ENCODE measurements at places on chromosomes 7 and 10. TPM values are rescaled to one million over a fixed set of nuclear protein-coding genes. Genes with fewer than 3 reads are reported as not detected.
A peak's percentile ranks its signal among the peaks of the same experiment; 100 is the strongest.

HMX3 gene
- not detected for total RNA-seq

CRTAC1 gene
- total RNA-seq: not detected

IDI2 gene
- not detected for total RNA-seq

XRCC2 gene
- total RNA-seq: 15.3 TPM

THSD7A gene
- total RNA-seq: not detected

TFR2 gene
- 13.1 TPM for total RNA-seq

TUBB8 gene
- not detected for total RNA-seq

ZNF727 gene
- not detected for total RNA-seq

LHFPL3 gene
- not detected for total RNA-seq

OPN1SW gene
- total RNA-seq: not detected

CTBP2 gene
- 0.40 TPM for total RNA-seq

DNA sequence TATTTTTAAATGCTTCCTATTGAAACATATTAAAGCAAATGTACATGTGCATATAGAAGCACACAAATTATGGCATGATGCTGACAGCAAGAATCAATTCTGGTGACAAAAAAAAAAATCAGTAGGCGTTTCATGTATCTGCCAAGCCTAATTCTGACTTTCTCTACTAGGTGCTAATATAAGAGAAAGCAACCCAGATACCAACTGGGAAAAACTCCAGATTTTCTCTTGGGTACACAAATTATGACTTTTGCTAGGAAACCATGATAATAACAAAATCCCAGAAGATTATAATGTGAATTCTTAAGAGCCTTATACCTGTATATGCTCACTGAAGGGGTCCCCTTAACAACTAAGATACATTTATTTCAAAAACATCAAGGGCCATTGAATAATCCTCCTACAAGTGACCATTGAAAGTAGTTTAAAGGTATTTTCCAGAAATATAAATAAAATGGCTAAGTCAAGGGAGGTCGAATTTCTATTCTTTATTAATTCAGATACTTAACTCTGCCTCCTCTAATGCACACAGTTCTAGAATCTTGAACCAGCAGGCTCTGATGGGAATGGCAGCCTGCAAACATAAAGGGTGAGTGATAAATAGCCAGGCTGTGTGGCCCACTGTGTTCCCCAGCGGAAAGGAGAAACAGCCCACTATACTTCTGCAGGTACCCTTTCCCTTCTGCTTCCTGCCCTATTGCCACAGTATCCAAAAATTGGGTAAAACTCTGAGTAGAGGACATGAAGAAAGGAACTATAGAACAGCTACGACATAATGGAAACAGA lies 84.5 kb downstream of the DGKB start:
- no peak for DNase-seq

- peak; percentile 62 for DNase-seq
Observed at GRCh38 chr7:114922026-114922651, at the start of gene MDFIC. MDFIC (plus strand) TSS chr7:114922094; CDS start chr7:114923034, 940 bp downstream.

DNA sequence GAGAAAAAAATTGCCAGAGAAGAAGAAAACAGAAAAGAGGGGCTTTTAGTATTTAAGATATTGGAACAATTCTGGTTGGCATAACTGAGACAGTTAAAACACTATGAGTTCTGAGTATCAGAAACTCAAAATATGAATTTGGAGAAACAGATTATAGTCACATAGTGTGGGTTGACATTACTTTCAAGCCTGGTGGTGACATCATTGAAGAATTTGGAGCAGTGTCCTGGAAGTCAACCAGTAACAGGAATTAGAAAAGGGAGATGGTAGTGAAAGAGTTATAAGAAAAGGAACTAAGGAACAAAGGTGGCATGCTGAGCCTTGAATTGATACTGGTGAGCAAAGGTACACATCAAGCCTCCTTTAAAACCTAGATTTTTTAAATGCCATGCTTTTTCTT lies 88.2 kb downstream of the ZNF438 start:
- DNase-seq: no peak

DNA sequence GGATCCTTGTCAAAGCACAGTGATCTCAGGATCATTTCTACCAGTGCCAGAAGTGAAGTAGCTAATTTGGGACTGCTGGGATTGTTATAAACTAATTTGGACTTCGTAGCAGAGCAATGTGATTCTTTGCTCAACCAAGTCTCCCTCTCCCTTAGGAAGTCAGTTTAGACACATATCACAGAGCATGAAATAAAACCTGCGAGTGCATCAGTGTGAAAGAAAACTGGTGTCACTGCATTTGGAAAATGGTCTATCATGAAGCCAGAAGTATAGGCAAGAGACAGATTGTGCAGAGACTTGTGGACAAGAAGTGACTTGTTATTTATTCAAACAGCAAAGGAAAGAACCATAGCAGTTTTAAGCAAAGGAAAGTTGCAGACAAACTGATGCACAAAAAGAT lies 560.5 kb upstream of the NRG3 start:
- no peak for DNase-seq

- DNase-seq: no peak
Observed at GRCh38 chr7:141563956-141564623, 12.9 kb downstream of the AGK start.

DNA sequence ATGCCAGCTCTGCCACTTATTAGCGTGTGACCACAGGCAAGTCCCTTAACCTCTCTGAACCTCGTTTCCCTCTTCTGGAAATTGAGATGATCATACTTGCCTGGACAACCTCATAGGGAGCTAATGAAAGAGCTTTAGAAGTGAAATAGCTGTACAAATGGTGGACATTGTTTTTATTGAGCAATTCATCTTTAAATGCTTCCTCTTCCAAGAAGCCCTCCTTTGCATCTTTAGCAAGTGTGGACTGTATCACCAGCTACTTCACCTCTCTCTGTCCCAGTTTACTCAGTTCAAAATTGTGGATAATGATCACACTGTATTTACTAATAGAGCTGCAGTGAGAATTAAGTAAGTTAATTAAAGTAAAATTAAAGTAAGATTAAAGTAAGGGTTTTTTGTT lies 61.7 kb downstream of the CDH23 start:
- no peak for DNase-seq

GRCh38 chr7:91109200-91109599 lies 155.0 kb upstream of the FZD1 start:
- DNase-seq: no peak

DNA sequence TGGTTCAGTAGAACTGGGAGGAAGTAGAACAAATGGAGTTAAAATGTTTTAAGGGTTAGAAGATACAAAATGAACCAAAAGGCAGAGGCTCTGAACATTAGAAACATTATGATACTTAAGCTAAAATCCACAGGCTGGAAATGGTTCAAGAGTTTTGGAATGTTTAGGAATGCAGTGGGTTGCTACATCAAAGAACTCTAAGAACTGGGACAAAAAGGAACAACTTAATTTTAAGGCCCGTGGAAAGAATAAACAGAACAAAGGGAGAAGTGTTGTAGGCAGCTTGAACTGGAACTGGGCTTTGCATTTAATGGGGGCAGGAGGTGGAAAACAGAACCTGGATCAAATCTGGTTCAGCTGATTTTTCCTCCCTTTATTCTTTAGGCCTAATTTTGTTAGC lies 3.5 kb upstream of the C7orf25 start:
- no peak for DNase-seq

DNA sequence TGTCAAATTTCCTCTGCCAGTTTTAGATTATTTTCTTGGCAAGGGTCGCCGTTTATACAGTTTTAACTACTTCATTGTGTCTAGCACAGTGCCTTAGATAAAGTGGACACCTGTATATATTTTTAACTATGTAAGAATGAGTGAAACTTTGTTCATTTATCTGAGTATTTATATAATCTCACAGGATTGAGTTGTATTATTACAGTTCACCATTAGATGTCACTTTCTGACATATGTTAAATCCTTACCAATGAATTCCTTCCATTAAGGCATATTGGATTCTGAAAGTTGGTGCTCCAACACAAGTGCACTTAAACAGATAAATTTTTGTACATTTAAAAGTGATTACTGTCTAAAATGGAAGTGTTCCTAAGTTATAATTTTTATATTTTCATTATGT lies 43.0 kb downstream of the ZMYND11 start:
- no peak for DNase-seq

DNA sequence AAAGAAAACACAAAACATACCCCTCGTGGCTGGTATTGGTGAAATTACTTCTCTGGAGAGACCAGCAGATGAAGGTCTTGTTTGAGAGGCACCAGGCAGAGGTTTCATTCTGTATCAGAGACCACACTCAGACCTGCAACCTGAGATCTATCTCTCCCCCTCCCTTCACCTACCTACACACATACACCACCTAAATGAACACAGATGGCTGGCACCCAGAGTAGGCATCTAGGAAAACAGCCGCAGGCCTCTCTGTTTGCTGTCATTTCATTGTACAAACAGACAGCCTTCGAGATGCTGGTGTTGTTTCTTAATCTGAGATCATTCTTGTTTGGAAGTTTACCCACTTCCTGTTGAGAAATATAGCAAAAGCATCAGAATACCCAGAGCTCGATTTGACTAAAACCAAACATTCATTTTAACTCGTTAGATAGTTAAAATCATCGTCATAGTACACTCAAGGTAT lies 173.9 kb upstream of the SLC25A13 start:
- peak; percentile 24 for DNase-seq

- DNase-seq: no peak
Observed at GRCh38 chr10:127018766-127019165, 113.5 kb downstream of the DOCK1 start.

DNA sequence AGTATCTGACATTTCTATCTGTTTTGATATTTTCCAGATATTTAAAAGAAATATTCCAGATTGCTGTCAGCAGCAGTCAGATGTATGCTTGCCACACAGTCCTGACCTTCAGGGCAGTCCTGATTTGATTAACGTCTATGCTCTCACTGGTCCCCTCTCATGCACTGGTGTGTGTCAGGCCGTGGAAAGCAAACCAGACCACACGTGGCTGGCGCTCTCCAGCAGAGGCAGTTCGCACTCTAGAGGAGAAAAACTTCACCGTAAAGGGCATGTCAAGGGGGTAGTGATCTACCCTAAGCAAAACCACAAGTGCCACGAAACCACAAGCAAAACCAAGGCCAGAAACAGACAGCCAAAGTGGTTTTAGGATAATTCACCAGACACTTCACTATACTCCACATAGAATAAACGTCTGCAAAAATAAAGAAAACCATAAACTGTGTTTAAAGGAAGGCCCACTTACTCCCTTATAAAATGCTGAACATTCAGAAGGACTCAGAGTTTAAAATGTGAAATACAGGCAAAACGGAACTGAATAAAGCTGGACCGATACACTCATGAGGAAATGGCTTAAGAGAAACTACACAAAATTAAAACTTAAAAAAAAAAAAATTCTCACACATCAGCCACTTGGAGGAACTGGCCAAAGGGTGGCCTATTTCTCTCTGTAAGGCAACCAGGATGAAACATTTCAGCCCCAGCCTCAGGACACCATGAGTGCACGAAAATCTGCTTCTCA lies 26.4 kb downstream of the PARP12 start:
- peak; percentile 37 for DNase-seq

- DNase-seq: no peak
Observed at GRCh38 chr7:26112203-26112740, 39.7 kb upstream of the NFE2L3 start.
